ENCODE measurements at places on chromosomes 1 and 21.
A peak's percentile ranks its signal among the peaks of the same experiment; 100 is the strongest.

- H3K27ac ChIP-seq: no peak overlapping the region
These were observed 1.3 kb upstream of the RC3H1 start for GRCh38 chr1:174023440-174023839.

DNA sequence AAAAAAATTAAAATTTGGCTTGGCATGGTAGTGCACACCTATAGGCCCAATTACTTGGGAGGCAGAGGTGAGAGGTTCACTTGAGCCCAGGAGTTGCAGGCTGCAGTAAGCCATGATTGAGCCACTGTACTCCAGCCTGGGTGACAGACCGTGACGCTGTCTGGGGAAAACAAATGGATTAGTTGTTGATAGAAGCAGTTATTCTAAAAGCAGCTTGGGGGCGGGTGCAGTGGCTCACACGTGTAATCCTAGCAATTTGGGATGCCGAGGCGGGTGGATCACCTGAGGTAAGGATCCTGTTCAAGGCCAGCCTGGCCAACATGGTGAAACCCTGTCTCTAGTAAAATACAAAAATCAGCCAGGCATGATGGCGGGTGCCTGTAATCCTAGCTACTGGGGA lies 40.3 kb downstream of the KIF1B start:
- H3K4me3 ChIP-seq: no peak overlapping the region
- DNase-seq: no peak
- no peaks in the 10 kb centered on the region for H3K27me3 ChIP-seq
- peaks cover 3% of the 10 kb centered on the region for H3K36me3 ChIP-seq
- H3K27ac ChIP-seq: no peak overlapping the region

GRCh38 chr1:94743862-94744261 lies 76.3 kb upstream of the SLC44A3 start:
- no peaks in the 10 kb centered on the region for H3K4me1 ChIP-seq
- DNase-seq: no peak
- H3K27me3 ChIP-seq: no peaks in the 10 kb centered on the region
- H3K27ac ChIP-seq: no peak overlapping the region

DNA sequence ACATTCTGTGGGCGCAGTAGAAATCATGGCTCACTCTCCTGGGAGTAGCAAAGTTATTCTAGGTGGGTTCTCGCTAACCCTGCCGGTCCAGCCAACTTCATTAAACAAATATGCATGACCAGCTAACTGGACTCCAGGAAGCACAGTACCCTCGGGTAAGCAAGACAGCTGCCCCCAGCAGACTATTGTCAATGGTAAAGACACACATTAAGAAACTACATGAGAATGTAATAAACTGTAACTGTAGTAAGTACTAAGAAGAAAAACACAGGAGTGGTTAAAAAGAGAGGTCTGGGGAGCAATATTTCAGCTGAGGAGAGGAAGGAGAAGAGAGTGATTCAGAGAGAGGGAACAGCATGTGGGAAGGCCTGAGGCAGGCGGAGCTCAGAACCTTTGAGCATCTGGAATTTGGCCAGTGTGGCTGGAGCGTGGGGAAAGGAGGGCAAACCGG lies 7.4 kb downstream of the SLC2A5 start:
- no peak overlapping the region for H3K27ac ChIP-seq
- no peaks in the 10 kb centered on the region for H3K36me3 ChIP-seq
- 0 out of 3 replicates have a peak, but pooled peaks cover 2% of the 10 kb centered on the region for H3K27me3 ChIP-seq
- no peak overlapping the region for H3K4me3 ChIP-seq

GRCh38 chr1:23555270-23555985 lies 3.9 kb downstream of the ID3 start:
- H3K27me3 ChIP-seq: no peaks in the 10 kb centered on the region
- no peak overlapping the region for H3K4me3 ChIP-seq
- no peaks in the 10 kb centered on the region for H3K36me3 ChIP-seq
- H3K4me1 ChIP-seq: peaks cover 74% of the 10 kb centered on the region

- no peaks in the 10 kb centered on the region for H3K4me1 ChIP-seq
- no peaks in the 10 kb centered on the region for H3K27me3 ChIP-seq
- DNase-seq: no peak
- no peak overlapping the region for H3K27ac ChIP-seq
These were observed 19.5 kb upstream of the WARS2 start for GRCh38 chr1:119159966-119160365.

- H3K27me3 ChIP-seq: no peaks in the 10 kb centered on the region
- H3K27ac ChIP-seq: no peak overlapping the region
- H3K4me3 ChIP-seq: no peak overlapping the region
- no peaks in the 10 kb centered on the region for H3K36me3 ChIP-seq
- no peak for DNase-seq
These were observed 78.9 kb downstream of the MAP3K21 start for GRCh38 chr1:233406339-233406960.

DNA sequence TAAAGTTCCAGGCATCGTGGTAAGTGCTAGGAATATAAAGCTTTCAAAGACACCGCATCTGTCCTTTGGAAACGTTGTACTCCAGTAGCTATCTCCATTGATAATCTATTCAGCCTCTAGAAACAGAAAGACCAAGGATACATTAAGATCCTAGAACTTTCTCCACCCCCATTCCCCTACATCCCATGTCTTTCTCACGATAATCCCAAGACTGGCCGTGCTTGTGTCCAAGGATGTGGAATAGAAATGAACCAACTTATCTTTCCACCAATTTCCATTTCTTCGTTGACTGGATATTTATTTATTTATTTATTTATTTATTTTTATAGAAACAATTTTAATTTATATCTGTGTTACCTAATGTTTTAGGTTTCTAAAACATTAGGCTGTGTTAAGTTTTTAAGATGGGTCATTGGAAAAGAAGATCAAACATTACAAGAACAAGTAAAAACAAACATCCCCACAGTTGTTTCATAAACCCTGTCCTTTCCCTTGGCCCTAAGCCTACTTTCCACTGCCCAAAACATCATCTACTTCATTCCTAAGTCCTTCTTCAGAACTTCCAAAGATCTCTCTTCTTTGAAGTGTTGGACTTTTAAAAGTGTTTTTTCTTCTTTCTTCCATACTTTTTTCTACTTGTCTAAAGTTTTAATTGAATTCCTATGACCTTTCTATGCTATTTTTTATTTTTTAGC lies 39.7 kb downstream of the LRRC8C start:
- no peak for DNase-seq
- H3K4me3 ChIP-seq: no peak overlapping the region
- H3K27me3 ChIP-seq: no peaks in the 10 kb centered on the region
- no peak overlapping the region for H3K27ac ChIP-seq

GRCh38 chr1:161390559-161390858 lies 22.8 kb upstream of the CFAP126 start:
- peak overlapping the region; percentile 46 for H3K27ac ChIP-seq
- no peaks in the 10 kb centered on the region for H3K36me3 ChIP-seq
- no peak for DNase-seq
- H3K27me3 ChIP-seq: no peaks in the 10 kb centered on the region

DNA sequence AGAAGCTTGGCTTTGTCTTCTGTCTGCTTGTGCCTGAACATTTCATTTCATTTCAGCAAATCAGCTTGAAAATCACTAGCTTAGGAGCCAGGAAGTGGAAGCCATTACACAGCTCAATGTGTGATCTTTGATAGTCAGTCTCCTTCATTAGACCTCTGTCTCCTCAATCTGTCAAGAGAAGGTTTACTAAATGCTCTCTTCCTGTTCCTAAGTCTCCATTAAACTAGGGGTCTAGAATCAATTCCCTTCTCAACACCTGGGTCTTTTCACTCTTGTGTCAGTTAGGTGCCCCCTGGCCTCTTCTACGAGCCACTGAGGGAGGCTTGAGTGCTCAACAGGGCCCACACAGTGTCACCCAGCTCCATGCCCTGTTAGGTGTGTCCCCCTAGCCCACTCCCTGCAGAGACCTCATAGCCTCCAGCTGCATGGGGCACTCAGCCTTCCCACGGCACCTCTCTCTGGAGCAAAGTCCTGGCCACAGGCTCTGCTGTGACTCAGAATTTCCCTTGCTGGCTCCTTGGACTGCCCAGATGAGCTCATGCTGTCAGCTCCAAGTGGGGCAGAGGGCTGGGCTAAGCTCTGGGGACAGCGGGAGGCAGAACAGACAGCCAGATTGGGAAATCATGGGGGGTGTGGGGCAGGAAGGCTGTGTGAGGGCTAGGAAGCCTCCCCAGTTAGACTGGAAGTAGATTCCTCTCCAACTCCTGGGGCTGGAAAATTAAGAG lies 115.7 kb upstream of the IPO9 start:
- DNase-seq: no peak
- no peaks in the 10 kb centered on the region for H3K36me3 ChIP-seq
- peaks cover 2% of the 10 kb centered on the region for H3K27me3 ChIP-seq
- H3K4me3 ChIP-seq: no peak overlapping the region

DNA sequence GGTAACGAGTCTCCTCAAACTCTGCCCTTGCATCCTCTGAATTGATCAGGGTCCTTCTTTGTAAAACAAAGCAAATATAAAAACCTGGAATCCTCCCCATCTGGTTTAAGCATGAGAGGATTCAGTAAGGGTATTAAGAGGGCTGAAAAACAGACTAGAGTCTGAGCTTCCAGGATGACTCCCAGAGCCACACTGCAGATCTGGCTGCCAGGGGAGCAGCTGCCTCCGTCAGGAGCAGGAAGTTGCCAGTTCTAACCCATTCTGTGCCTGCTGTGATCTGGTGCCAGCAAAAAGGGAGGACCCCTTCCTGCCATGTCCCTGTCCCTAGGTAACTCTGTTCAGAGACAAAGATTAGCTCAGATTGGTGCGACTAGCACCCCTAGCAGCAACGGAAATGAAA lies 27.5 kb downstream of the SERTAD4 start:
- no peak overlapping the region for H3K27ac ChIP-seq
- H3K4me3 ChIP-seq: no peak overlapping the region
- H3K27me3 ChIP-seq: no peaks in the 10 kb centered on the region
- H3K4me1 ChIP-seq: peaks cover 10% of the 10 kb centered on the region

GRCh38 chr1:46484783-46485490 lies 4.7 kb upstream of the DMBX1 start:
- H3K27me3 ChIP-seq: peaks cover 59% of the 10 kb centered on the region
- H3K4me1 ChIP-seq: peaks cover 12% of the 10 kb centered on the region
- H3K27ac ChIP-seq: no peak overlapping the region
- no peak overlapping the region for H3K4me3 ChIP-seq
- no peak for DNase-seq
- no peaks in the 10 kb centered on the region for H3K36me3 ChIP-seq

DNA sequence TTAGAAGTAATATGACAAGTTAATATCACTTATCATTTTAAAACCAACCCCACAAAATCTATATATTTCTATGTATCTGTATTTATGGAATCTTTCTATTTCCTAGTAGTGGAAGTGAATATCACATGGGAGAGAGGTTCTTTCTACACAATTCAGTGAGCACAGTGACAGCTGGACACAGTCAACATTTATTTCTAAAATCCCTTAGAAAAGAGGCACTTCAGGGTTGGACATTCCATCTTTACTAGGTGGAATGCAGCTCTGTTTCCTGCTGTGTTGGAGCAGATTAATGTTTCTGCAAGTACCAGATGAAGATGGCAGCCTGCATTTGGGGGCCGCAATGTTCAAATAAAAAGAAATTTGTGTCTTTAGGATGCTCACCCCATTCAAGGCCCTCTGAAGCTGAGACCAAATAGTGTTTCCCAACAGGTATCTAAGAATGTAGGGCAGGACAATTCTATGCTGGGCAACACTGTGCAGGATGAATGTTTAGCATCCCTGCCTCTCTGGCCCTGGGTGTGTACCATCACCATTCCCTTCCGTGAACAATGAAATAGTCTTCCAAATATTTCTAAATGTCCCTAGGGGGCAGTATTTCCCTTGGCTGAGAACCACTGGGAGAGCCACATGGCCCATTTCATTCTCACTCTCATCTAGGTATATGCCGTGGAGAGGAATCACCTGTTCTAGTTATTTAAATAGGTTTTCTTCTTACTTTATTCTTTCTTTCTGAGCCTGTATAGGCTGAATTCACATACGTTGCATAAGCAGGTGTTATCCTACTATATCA lies 394.8 kb downstream of the PRDM2 start:
- no peaks in the 10 kb centered on the region for H3K36me3 ChIP-seq
- no peak for DNase-seq
- H3K4me3 ChIP-seq: no peak overlapping the region
- no peak overlapping the region for H3K27ac ChIP-seq
- H3K4me1 ChIP-seq: no peaks in the 10 kb centered on the region

DNA sequence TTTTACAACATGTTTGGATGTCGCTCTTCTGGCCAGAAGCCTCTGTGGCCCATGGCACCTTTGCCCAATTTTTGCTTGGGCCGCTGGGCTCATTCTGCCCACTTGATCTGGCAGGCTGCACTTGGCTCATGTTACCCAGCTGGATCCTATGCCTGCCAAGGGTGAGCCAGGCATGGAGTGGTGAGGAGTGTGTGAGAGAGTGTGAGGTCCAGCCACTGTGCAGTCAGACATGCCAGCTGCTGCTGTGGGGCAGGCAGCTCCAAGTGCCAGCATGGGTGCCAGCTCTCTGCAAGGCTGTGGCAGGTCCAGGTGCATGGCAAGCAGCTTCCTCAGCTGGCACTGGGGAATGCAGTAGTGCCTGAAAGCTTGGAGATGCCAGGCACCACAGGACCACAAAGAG lies 71.0 kb downstream of the EBNA1BP2 start:
- H3K27ac ChIP-seq: no peak overlapping the region
- H3K36me3 ChIP-seq: no peaks in the 10 kb centered on the region
- H3K4me1 ChIP-seq: no peaks in the 10 kb centered on the region

All from HepG2 (cell line).